ENCODE measurements at places on chromosomes 7 and 10.

- DNase-seq = no peak
These were observed 48.7 kb downstream of the TPK1 start for GRCh38 chr7:144787127-144787526.

DNA sequence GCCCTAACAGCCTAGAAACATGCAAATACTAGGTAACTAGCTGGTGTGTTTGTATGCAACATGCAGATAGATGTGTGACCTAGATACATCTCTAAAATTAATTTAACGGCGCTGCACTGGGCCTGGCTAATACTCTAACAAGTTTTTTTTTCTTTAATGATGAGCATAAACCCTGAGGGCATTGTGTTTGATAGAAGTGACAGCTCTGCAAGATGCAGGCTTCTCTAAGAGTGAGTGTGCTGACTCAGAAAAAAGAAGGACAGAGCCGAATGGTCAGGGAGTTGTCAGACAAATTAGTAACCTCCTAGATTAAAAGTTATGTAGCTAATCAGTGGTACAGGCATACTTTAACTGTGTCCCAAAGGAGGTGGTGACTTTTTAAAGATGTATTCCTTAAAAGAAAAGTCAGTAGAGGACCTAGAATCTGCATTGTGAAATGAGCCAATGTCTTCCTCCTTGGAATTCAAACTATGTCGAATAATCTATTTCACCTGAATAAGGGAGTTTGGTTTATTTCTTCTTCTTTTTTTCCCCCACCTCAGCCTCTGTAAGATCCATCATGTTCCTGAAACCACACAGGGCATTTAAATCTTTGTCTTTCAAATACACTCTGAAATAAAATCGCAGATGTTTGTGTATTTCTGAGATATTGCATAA, 315.1 kb downstream of the GFRA1 start:
- DNase-seq = no peak

- DNase-seq = no peak
These were observed 80.3 kb downstream of the LRRC17 start for GRCh38 chr7:102992938-102993717.

- no peak for DNase-seq
These were observed 640.3 kb downstream of the NRG3 start for GRCh38 chr10:82515256-82515655.

- DNase-seq = no peak
These were observed 13.1 kb downstream of the PHKG1 start for GRCh38 chr7:56079450-56080185.

- DNase-seq = no peak
These were observed 211.6 kb upstream of the SP8 start for GRCh38 chr7:20998309-20998708.

- no peak for DNase-seq
These were observed 3.8 kb upstream of the DGKI start for GRCh38 chr7:137850571-137850970.

DNA sequence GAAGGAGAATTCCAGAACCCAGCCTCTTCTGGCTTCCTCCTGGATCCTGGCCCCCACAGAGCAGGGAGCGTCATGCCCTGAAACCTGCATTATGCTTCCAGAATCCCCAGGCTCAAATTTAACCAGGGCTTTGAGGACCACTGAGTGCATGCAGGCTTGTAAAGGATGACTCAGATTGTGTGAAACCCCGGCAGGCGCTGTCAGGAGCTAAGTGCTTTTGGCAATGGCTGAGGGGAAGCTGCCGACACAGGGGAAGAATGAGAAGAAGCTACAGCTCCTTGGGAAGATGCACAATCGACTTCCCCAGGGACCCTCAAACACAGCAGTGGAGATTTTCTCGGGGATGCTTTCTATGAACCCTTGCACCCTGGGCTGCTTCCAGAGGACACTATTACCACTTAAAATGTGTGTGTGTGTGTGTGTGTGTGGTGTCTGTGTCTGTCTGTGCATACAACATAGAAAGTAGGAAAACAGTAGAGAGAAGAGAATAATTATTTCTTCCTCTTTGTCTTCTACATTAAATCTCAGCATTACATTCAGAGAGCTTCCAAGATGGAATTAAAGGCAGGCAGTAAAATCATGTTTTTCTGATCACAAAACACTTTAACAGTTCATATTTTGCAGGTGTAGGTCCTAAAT, 183.5 kb upstream of the INHBA start:
- no peak for DNase-seq

GRCh38 chr10:6395606-6396005, 184.5 kb downstream of the PRKCQ start:
- no peak for DNase-seq

DNA sequence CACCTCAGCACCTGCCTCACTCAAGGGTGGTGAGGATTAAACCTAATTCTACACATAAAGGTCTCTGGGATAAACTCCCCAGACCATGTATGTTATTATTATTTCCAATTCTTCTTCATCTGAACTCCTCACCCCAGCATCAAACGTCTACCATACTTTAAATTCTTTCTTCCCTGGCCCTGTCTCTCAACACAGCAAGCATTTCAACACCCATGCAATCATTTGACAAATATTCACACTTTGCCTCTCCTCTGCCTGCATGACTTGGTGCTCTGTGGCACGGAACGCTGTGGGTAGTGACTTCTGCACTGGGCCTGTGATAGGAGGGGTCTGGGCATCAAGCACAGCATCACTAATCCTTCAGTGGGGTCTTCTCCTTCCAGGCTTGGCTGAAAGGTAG, 490.8 kb downstream of the TNS3 start:
- no peak for DNase-seq

GRCh38 chr7:133349101-133349500, 96.2 kb downstream of the EXOC4 start:
- DNase-seq = no peak

GRCh38 chr10:14326581-14326980, 4.1 kb downstream of the FRMD4A start:
- DNase-seq = no peak

DNA sequence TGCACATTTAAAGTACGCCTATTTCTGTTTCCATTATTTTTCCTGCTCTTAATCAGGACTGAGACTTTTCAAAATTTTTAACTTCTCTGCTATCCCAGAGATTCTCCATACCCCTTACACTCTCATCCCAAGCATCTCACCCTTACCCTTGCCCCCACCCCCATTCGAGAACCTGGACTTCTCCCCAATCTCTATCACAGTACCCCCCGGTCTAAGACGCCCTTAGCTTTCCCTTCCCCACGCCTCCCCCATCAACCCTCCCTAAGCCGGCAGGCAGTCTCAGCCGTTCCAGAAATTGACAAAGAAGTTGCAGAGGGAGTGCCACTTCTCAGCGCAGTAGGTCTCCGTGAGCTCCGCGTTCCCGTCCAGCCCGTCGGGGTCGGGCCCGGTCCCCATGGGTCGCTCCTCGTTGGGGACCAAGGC, 1.4 kb downstream of the FGFBP3 start:
- no peak for DNase-seq

DNA sequence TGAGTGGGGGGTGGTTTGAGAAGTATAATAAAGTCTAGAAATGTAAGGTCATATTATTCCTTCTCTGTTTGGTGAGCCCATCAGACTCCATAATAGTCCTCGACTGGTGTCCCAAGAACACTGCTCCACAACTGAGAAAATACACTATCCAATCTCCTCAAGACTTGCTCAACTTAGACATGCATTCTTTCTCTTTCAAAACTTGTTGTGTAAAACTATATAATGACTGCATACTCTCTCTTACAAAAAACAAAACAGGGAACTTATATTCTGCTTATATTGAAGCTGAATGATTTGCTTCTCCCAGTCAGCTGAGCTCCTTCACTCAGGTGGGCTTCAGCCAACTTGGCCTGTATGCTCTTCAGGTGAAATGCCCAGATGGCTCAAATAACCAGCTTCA, 204.7 kb downstream of the ZNF365 start:
- no peak for DNase-seq

- no peak for DNase-seq
These were observed 51.2 kb upstream of the KMT2E start for GRCh38 chr7:104962781-104963180.

- DNase-seq = no peak
These were observed 141.3 kb upstream of the VKORC1L1 start for GRCh38 chr7:65731562-65732035.

DNA sequence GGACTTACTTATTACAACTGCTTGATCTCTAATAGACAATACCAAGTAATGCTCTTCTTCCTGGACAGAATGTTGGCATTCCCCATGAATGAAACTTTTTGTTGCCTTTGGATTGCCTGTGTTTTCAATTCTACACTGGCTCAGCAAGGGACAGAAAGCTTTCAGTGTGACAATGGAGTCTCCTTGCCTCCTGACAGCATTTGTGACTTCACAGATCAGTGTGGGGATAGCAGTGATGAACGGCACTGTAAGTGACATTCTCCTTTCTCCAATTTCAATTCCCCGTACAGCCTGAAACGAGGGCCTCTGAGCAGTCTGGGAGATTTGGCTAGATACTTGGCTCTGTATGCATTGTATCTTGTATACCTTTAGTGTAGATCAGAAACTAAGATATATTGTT, 290 bp downstream of the MALRD1 start:
- DNase-seq = no peak

DNA sequence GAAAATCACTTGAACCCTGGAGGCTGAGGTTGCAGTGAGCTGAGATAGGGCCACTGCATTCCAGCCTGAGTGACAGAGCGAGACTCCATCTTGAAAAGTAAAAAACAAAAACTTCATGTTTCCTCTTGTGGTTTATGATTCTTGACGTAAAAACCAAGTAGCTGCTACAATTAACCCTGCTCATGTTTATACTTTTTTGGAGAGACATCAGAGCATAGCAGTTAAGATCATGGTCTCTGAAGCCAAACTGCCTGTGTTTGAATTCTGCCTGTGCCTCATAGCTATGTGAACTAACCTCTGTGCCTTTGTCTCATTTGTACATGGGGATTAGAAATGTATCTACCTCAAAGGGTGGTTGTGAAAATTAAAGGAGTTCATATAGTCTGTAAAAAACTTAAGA, 27.2 kb downstream of the SUV39H2 start:
- DNase-seq = no peak

GRCh38 chr10:103637927-103638557, 144.5 kb downstream of the NEURL1 start:
- no peak for DNase-seq

- DNase-seq = no peak
These were observed 34.6 kb downstream of the PLXNA4 start for GRCh38 chr7:132541656-132542055.

DNA sequence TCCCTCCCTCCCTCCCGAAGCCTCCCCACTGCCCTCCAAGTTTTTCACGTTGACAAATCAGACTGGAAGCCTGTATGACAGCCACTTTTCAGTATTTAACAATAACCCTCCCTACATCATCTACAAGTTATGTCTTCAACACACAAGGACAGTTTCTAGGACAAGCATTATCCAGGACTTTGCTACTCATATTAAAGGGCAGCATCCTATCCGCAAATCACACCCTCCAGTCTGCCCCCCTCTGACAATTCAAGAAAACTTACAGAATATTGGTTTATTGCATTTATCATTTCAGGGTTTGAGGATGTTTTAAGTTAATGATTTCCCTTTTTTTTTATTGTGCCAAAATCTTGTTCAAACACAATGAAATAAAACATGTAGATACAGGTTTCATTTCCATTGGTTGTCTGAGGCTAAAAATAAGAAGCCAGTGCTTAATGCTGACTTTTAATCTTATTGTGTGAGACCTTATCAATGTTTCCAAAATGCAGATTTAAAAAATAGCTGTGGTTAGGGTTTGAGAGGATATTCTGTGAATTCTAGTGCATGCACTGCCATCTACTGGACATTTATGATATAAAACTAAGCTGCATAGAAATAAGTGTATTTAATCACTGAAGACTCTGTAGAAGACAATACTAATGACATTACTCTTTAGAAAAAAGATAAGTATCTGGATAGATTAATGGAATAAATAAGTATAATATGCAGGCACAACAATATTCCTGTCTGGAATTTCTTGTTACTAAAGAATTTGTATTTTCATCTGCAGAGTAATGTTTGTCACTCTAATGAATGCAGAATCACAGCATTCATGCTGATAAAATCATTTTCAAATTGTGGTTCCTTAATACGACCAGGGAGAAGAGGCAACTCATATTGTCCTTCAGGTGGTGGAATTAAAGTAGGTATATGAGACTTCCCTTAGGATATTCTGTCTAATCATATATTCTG, 64.1 kb downstream of the CAV1 start:
- no peak for DNase-seq

GRCh38 chr10:125808047-125808446, 15.0 kb downstream of the UROS start:
- no peak for DNase-seq

DNA sequence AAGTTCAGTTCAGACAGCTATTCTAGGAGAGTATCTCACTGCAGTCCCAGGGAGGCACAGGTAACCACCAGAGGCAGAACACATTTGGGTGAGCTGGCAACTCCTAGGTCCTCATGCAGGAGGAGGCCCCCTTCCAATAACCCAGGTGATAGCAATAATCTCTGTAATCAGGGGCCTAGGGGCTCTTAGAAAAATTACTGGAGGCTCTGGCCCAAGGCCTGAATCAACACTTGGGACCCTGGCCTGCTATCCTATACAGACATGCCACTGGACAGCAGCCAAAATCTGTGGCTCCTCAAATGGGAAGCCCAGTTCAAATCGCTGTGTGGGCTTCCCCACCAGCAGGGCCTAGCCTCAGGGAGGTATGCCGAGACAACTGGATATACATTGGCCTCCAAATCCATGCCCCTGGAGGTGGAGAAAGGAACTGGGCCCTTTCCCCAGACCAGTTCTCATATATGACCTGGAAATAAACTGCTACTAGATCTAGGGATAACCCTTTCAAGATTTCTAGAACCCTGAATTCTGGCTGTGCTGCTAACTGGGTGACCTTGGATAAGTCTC, 1.6 kb downstream of the AVPI1 start:
- no peak for DNase-seq

- DNase-seq = no peak
These were observed 10.7 kb downstream of the BUD31 start for GRCh38 chr7:99419323-99420021.

GRCh38 chr7:156886020-156886795, 6.8 kb downstream of the LMBR1 start:
- no peak for DNase-seq

- DNase-seq = no peak
These were observed 180.2 kb upstream of the CACNA2D1 start for GRCh38 chr7:82623812-82624211.

GRCh38 chr10:50607356-50607925, 16.3 kb downstream of the SGMS1 start:
- DNase-seq = no peak

GRCh38 chr10:52746169-52746568, 26.4 kb downstream of the MBL2 start:
- DNase-seq = no peak

- DNase-seq = no peak
These were observed 483.0 kb downstream of the PLXDC2 start for GRCh38 chr10:20299034-20299736.

GRCh38 chr7:48741545-48741944, 182.8 kb upstream of the CDC14C start:
- no peak for DNase-seq

- no peak for DNase-seq
These were observed 188.9 kb downstream of the AHR start for GRCh38 chr7:17487343-17487742.

DNA sequence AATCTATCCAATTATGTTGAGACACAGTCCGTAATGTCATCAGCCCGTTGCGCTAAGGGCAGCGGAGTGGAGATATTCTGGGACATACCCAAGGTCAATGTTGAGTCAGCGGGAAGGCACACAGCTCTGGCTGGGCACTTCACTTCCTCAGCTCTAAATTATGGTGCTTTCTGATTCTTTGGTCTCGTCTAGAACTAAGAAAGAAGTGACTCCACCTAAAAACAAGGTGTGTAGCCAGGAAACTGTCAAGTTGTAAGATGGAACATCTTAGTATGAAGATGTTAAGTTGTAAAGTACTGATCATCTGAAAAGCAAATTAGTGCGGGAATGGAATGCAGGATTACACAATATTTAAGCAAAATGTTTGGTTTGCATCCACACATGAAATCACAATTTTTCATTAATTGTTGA, 43.1 kb downstream of the BAIAP2L1 start:
- no peak for DNase-seq
